ENCODE measurements at places on chromosomes 5 and 9. TPM values are rescaled to one million over a fixed set of nuclear protein-coding genes. Genes with fewer than 3 reads are reported as not detected.

FGFR4 gene
- total RNA-seq: 3.0 TPM

DOCK8 gene
- 195 TPM for total RNA-seq

PIGO gene
- 36.1 TPM for total RNA-seq

TGFBI gene
- total RNA-seq: 11.7 TPM

DBH gene
- not detected for total RNA-seq

DNA sequence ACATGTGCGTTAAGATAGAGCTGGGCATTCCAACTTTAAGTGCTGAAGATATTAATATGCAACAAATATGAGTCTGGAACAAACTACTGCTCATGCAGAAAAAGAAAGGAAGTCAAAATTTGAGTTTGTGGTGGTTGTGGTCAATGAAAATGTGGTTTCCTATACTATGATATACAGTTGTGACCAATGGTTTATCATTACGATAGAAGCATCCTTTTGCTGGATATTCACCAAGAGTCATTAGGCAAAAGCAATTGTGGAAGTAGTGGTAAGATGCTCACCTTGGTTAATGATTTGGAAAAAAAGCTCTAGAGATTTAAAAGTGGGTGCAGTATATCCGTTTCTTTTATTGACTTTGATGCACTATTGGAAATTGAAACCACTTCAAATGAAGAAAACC is 1007.0 kb downstream of the NR2F1-AS1 start:
- DNase-seq: no peak

GRCh38 chr5:140553657-140554056 is 3.6 kb downstream of the SRA1 start:
- no peak for DNase-seq

GRCh38 chr5:16542236-16542635 is 74.6 kb downstream of the RETREG1 start:
- DNase-seq: no peak

GRCh38 chr5:59055745-59056448 is 473.0 kb downstream of the RAB3C start:
- DNase-seq: no peak

DNA sequence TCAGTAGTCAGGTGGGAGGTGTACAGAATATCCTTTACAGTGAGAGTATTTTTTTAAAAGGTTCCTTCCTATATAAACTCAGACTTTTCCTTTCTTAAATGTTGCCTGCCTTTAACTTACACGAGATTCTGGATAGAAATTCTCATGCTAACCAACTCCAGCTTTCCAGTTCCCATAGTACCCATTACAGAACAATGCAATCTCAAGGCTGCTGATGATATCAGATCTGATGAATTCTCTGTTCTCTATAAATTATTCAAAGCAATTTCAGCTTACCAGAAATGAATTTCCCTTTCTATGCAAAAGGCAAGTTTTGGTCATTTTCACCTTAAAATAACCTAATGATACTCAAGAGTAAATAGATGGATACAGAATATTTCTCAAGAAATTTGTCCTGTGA is 90.3 kb downstream of the NUDT12 start:
- DNase-seq: no peak

DNA sequence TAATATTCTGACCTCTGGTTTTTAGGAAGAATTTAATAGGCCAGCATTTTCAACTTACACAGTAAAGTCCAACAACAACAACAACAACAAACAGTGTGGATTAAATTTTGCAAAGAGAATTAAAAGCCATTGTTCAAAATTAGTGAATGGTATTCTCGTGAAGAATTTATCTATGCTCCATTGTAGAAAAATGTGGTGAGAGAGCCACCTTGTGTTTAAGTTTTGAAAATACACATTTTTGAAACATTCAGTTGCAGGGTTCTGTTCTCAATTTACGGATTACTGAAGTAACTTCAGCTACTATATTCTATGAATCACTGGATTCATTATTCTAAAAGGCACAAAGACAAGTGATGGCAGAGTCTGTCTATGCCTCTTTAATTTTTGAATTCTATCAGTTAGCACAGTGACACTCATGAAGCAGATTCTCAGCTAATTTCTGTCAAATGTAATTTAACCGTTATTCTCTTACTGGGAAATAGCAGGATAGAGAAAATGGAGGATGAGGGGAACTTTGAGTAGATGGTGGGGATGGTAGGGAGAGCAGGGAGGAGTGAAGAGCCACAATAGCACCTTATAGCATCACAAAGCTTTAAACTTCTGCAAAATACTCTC is 11.0 kb downstream of the CCDC152 start:
- DNase-seq: no peak

Data from naive thymus-derived CD8-positive, alpha-beta T cell (primary cell).